ENCODE measurements at places on chromosomes 1 and 21.
A peak's percentile ranks its signal among the peaks of the same experiment; 100 is the strongest.

DNA sequence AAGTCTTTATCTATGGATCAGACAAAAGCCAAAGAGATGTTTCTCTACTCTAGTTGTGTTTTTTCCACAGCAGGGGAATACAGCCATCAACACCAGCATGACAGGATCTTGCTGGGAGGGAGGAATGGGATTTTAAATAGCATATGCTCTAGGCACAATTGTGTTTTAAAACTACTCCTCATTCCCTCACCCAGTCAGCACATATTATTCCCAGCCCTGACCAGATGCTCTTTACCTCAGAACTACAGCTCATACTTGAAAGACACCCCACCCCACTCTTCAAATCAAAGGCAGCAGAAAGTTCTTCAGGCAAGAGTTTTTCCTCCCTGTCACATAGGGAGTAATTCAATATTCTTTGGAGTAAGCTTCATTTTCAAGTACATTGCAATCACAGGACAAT lies 46.2 kb upstream of the TBX15 start:
- DNase-seq = no peak

- peak; percentile 24 for DNase-seq
Observed at GRCh38 chr1:228149406-228150119, at the start of gene GJC2. Gene GJC2 (plus strand): TSS chr1:228149930. CDS start chr1:228157759, 7,829 bp downstream.

DNA sequence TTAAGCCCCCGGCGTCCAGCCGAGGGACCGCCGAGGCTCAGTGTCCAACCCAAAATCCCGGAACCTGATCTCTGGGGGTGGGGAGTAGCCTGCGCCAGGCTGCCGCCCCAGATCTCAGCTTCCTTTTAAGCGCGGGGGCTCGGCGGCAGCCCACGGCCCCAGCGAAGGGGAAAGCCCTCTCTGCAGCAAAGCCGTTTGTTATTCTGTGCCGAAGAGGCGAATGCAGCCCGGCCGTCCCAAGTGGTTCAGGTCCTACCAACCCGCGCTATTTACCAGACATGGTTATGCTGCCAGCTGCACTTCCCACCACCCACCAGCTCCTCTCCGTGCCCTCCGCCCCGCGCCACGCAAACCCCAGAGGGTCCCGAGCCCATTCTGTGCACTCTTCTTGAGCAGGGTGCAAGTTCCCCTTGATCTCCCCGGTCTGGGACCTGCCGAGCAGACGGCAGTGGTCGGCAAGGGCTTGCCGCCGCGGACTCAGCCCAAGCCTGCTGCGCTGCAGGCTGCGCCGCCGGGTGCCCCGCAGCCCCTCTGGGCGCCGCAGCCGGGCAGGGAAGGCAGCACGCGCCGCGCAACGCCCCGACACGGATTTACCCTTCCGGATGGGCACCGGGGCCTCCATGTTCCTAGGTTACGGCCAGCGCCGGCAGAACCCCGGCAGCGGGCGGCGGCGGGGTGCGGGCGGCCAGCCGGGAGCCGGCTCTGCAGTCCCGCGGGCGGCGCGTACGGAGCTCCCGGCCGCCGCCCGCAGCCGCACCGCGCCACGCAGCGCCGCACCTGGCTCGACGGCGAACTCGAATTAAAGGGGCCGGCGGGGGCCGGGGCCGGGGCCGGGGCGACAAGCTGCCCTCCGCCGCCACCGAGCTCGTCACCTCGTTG lies 738 bp upstream of the KCNA2 start:
- peak; percentile 53 for DNase-seq

GRCh38 chr1:221923929-221924598 lies 182.2 kb upstream of the DUSP10 start:
- DNase-seq = no peak

DNA sequence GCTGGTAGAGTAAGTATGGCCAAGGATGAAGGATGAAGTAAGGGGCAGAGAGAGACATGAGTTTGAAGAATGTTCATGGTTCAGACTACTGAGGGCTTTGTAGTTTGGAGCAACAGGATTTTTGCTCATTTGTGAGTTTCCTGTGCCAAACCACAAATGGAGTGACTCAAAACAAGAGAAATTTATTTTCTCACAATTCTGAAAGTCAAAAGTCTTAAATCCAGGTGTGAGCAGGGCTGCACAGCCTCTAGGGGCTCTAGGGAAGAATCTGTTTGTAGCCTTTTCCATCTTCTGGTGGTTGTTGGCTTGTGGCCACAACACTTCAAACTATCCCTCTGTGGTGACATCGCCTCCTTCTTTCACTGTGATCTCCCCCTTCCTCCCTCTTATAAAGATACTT lies 58.9 kb downstream of the RHOU start:
- DNase-seq = no peak

DNA sequence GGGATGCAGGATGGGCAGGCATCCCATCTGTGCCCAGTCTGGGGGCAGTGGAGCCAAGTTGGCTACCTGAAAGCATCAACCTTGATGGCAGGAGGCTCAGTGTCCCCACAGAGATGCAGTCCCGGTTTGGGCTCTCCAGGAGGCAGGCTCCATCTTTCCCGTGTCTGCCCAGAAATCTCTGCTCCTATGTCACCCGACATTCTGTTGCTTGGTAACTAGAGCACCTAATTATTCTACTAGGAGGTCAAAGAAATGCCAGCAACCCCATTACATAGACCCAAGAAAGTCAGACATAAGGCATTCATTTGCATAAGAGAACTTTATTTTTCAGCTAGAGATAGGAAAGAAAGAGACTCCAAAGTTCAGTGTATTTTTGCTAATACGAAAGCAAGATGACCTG lies 100.3 kb upstream of the BACE2 start:
- no peak for DNase-seq

GRCh38 chr1:19229229-19229628 lies 19.2 kb upstream of the UBR4 start:
- DNase-seq = no peak

DNA sequence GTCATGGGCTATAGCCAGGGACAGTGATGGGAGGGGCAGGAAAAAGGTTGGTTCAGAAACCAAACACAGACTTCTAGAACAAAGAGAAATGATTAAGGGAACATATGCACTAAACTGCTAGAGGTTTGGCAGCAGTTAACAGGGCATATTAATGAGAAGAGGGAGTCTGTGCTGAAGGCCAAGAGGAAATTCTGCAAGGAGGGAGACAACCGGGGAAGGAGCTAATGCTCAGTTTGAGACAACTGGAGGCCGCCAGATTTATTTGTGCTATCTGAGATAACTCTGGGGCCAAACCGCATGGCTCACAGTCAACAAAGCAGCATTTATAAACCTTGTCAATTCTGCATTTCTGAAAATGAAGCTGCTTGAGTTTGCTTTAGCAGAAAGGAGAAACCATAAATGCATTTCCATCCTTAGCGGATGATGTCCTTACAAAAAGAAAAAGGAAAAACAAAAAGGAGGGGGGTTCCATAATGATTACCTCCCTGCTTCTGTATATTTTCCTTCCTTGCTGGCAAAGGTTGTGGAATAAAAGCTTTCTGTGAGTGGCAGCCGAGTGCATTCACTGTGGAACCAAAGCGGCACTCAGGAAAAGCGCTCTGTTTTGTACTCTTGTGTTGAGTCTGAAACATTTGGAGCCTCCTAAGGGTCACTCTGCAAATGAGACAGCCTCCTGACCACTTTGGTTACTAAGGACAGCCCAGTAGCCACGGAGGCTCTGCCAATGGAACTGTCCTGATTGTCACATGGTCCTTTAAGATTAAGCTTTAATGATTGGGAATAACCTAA lies 70.3 kb downstream of the SIM2 start:
- DNase-seq = no peak

DNA sequence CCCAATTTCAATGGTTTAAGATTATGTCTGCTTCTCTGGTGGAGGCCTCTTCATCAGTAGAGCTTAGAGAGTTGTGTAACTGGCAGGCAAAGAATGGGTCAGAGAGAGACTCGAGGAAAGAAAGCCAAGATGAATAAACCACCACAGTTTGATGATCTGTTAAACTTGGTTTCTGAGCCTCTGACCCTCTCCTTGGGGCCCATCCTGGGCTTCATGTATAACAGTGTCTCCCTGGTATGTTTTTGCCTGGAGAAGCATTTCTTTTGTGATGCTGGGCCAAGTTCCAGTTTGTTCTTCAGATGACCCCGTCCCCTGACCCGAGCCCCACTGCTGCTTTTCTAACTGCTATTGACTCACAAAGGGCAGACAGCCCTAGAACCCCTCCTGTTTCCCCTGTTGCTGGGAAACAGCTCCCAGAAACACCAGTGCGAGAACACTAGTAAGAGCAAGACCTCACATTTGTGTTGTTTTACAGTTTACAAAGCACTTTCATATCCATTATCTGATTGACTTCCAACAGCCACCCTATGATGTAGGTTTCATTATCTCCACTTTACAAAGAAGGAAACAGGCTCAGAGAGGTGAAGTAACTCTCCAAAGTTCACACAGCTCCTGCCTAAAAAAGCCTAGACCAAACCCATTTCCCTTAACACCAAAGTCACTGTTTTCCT lies 9.0 kb downstream of the CD2 start:
- peak; percentile 44 for DNase-seq

GRCh38 chr1:32989160-32990050 lies 24.8 kb upstream of the RNF19B start:
- no peak for DNase-seq

GRCh38 chr1:232352366-232352765 lies 277.6 kb downstream of the SIPA1L2 start:
- no peak for DNase-seq

DNA sequence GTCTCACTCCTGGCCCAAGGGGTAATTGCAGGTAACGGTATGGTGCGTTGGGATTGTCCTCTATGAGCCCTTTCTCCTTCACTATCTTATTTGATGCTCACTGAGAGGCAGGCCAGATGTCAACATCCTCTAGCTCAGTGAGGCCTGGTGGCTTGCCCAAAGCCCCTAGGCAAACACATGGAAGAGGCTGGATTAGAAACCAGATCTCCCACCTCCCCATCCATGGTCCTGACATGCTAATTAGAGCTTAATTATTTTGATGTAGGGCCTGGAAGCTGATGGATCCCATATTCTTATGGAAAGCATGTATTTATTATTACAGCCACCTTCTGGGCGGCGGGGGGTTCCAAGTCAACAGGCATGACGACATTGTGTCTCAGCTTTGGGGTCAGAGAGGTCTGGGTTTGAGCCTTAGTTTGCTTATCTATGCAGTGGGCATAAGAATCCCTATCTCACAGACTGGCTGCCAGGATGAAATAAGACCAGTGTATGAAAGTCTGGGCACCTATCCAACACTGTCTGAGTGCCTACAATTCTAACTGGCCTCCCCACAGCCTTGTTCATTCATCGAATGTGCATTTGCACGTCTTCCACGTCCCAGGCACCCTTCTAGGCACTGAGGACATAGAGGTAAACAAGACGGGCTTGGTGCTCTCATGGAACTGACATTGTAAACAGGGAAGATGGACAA lies 6.2 kb downstream of the SMPDL3B start:
- DNase-seq = no peak

- no peak for DNase-seq
Observed at GRCh38 chr21:32370998-32371766, 21.6 kb downstream of the URB1 start.

- no peak for DNase-seq
Observed at GRCh38 chr1:59057211-59057694, 239.6 kb upstream of the FGGY start.

GRCh38 chr1:93344886-93345632 lies 648 bp upstream of the DR1 start:
- no peak for DNase-seq

DNA sequence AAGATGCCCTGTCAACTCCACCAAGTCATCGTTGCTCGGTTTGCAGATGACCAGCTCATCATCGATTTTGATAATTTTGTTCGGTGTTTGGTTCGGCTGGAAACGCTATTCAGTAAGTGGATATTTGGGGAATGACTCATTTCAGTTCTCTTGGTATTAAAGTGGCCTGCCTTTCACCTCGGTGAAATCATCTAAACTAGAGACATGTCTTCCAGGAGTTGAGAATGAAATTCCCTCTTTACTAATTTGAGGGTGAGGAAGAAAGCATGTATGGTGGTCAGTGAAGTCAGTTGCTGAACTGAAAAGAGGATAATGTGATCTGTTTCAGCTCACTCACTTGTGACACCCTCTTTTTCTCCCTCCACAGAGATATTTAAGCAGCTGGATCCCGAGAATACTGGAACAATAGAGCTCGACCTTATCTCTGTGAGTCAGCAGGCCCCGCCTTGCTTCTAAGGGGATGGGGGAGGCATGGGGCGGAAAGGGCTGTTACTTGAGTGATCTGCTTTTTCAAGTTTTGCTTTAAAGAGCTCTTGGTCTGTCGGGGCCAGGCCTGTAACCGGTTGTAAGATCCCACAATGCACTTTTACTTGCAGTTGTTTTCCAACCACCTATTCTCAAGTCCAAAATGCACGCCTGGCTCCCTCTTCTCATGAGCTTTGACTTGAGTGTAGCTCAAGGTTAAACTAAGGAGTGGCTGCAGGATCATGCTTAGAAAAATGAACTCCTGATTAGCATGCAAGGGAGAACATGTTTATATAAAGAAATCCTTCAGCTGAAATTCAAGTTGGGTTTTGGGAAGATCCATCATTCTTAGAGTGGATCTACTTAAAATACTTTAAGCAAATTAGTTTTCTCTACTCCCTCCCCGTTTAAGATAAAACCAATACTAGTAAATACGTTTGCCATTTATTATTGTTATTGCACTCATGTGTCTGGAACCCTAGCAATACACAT lies 59.8 kb downstream of the CAPN2 start:
- DNase-seq = no peak

- no peak for DNase-seq
Observed at GRCh38 chr1:101122452-101123166, 97.0 kb upstream of the DPH5 start.

DNA sequence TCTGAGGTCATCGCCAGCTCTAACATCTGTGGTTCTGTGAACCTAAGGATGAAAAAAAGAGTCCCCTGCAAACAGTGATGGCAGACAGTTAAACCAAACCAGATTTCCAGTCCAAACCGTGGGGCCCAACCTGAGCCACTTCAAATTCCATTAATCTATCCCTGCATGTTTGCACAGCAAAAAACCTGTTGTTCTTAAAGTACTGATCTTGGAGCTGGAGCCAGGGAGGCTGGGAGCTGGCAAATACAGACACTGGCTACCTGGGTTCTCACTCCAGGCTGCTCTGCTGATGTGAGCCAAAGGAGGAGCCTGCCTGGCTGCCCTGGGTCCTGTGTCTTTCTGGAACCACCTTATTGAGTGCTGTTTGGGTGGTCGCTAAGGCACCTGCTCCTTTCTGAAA lies 16.4 kb downstream of the LDLRAD1 start:
- no peak for DNase-seq

DNA sequence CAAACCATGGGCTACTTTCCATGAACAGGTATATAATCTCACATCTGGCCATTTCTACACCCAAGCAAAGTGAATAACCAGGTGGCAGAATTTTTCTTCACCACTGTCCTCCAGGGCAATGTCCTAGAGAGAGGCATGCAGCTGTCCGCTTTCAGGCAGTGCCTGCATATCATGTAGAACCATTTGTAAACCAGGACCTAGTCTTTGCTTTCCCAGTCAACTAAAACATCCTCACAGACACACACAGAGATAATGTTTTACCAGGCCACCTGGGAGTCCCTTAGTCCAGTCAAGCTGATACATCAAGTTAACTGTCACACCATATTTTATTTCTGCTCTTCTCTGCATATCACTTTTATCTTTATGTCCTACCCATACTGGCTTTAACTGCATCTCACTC lies 26.2 kb downstream of the TNFSF18 start:
- no peak for DNase-seq

Measured in activated naive CD8-positive, alpha-beta T cell treated with anti-CD3 and anti-CD28 coated beads, Interleukin-2, amount 10 ng/mL, durations not matched to agents 7 days and 5 days (primary cell).